NCI-H1694 treated with DMSO at 0.1 percent for 48 hours (cell line): ENCODE measurements at places on chromosomes 16 and 17.

- DNase-seq: no peak
Measured at GRCh38 chr17:82281502-82282238, 8.2 kb upstream of the CSNK1D start.

DNA sequence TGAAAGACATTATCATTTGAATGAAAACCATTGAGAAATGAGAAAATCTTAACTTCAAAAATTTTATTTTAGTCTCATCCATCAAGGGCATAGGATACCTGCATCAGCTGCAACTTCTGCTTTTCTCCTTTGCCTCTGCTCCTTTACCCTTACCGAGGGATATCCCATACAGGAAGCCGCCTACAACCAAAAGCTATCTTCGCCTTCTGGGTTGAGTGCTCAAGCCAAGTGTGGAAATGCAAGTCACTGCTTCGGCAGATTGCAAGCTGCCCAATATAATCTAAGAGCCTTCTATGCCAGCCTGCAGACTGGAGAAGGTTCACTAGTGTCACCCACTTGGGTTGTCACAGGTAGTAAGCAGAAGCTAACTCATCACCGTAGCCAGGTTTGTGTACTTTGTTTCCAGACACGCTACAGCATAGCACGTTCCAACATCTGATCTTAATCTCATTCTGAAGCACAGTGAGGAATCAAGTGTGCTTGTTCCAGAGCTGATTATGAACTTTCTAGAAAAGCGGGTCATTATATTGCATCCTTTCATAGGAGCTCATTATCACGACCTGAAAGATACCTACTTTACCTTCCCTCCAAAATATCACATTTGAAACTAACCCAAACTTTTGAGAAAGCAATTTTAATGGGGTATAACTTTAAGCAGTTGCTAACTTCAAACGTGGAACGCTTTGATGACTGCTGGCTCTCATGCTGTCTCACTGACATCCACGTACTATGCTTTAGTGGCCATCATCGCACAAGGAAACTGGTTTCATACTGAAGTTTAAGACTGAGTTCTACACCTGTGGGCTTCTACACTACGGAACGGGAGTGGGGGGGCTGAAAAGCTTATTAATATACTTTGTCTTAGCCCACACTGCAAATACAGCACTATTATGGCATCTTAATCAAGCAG, 8.0 kb upstream of the UNK start:
- DNase-seq: no peak

- DNase-seq: no peak
Measured at GRCh38 chr17:5583426-5584382, 605 bp downstream of the NLRP1 start.

GRCh38 chr16:30173054-30173453, 10.3 kb upstream of the CORO1A start:
- no peak for DNase-seq

DNA sequence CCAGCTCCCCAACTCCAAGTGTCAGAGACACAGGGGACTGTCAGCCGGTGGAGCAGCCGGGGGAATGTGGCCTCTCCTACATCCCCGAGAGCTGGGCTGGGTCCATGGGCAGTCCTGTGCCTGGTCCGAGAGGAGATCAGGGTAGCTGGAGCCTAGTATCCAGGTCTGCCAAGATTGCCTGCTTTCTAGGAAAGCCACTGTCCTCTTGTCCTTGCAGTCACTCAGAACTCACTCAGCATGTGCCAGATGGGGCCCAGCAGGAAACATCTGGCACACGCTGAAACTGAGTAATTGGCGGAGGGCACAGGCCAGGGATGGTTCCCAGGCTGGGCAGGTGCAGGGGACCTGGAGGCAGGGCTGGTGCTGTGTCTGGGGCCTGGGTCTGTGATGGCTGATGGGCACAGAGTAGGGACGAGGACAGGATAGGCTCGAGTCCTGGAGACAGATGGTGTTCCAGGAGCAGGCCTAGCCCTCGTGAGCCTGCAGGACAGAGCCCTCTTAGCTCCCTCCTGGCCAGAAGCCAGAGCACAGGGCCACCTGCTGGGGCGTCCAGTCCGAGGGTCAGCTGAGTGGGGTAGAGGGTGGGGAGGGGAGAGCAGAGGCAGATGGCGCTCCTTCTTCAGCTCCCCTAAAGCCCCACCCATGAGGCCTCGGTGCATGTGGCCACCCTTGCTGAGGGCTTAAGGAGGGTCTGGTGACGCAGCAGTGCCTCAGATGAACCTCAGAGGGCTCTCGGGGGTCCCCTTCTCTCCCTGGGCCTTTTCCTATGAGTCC, 31.1 kb downstream of the ADCY7 start:
- DNase-seq: peak; percentile 39

- no peak for DNase-seq
Measured at GRCh38 chr17:66738301-66738700, 96.6 kb upstream of the CACNG5 start.

DNA sequence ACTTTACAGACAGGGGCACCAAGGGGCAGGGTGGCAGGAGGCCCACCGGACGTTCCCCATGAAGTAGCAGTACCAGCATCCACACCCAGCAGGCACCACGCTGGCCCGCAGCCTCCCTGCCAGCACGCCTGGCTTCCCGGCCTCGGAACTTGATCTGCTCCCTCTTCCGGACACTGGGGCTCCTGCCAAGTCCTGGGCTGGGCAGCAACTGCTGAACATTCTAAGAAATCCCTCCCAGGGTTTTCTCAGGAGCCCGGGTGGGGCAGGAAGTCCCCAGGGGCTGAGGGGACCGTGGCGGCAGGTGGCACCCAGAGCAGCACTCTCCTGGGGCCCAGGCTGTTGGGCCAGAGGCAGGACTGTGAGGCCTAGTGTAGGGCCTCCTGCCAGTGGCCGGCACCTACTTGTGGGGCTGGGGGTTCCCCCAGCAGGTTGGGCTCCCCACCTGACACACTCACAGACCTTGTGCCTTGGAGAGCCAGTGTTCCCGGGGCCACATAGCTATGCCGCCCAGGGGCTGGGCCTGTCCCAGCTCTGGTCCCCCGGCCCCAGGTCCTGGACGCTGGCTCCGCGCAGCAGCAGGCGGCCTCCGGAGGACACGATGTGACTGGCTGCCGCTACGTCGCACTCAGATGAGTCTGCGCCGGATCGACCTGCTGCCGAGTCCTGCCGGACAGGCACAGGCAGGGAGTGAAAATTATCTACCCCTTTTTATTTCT, 86.2 kb upstream of the CBX4 start:
- DNase-seq: no peak

DNA sequence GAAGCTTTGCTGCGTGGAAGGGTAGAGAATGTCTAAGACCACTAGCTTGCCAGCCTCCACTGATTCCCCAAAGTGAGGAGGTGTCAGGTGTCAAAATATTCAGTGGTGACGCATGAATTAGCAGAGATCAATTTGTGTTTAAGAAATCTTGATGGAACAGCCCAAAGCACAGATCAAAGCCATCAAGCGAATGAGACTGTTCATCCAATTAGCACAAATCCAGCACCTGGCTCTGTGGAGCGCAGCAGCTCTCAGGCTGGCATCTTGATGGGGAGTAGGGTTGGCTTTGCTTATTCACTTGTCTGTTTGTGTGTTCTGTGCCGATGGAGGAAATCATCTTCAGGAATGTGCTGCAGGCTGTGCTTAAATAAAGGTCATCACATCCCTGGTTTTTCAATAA, 456.8 kb upstream of the CCL2 start:
- DNase-seq: no peak

DNA sequence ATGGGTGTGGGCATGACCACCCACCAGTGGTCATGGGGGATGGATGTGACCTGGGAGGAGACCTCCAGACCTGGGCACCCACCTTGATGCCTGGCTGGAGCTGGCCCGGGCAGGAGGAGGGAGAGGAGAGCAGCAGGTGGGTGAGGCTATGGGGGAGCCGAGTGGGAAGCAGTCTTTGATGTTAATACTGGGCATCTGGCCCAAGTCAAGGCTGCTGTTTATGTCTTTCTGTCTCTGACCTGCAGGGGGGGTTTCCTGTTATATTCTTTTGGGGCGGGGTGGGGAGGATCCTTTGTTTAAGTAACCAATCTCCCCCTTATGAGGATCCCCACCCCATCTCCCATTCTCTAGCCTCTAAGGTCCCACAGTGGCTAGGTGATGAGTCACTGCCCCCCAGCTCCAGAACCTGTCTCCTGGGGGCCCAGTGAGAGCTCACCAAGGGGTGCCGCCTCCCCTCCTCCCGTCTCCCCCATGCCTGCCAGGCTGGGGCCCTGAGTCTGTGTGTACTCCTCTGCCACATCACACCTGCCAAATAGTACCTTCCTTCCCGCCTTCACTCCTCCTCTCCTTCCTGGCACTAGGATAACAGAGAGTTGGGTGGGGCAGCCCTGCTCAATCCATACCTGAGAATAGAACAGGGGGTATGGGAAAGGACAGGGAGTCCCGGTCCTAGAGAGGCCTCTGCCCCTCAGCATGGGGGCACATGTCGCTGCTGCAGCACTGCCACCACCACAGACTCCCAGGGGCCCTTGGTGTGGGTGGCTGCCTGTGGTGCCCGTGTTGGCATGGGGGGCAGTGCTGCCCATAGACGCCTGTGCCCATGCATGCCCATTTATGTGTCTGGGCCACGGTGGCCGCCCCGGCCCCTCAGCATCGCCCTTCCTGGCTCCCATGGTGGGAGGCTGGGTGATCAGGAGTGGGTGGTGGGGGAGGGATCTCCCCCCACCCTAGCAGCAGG, 7.3 kb downstream of the THRA start:
- peak; percentile 80 for DNase-seq
